ENCODE measurements at places on chromosomes 13 and 19. TPM values are rescaled to one million over a fixed set of nuclear protein-coding genes. Genes with fewer than 3 reads are reported as not detected.

Gene TNNT1
- 130 TPM for total RNA-seq

Gene CYP2S1
- 24.9 TPM for total RNA-seq

Gene KLK15
- not detected for total RNA-seq

Gene CAPN12
- 5.9 TPM for total RNA-seq

Measured in A549 treated with GW870086 at 1 μM for 4 hours (cell line).